Naive thymus-derived CD8-positive, alpha-beta T cell (primary cell): ENCODE measurements at places on chromosomes 3 and 15. TPM values are rescaled to one million over a fixed set of nuclear protein-coding genes. Genes with fewer than 3 reads are reported as not detected.
A peak's percentile ranks its signal among the peaks of the same experiment; 100 is the strongest.

Gene CTDSPL2
- 78.0 TPM for total RNA-seq

Gene FOXB1
- 0.13 TPM for total RNA-seq

- DNase-seq, result no peak
Observed at GRCh38 chr15:43795997-43796396, 3.9 kb downstream of the SERF2 start.

DNA sequence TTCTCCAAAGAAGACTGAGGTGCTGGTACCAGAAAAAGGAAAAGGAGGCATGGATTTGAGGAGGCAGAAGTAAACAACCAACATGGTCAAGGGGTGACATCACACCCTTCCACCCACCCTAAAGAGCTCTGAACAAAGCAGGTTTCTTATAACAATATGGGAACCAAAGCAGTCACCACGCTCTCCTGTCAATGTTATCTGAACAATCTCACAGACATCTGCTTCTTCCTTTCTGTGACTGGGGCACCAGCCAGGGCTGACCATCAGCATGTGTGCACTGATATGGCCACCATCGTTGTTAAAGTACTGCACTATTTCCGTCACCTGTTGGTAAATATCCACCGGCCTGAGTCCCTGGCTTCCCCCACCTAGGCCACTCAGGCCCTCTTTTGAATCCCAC, 252.9 kb downstream of the SHQ1 start:
- no peak for DNase-seq

DNA sequence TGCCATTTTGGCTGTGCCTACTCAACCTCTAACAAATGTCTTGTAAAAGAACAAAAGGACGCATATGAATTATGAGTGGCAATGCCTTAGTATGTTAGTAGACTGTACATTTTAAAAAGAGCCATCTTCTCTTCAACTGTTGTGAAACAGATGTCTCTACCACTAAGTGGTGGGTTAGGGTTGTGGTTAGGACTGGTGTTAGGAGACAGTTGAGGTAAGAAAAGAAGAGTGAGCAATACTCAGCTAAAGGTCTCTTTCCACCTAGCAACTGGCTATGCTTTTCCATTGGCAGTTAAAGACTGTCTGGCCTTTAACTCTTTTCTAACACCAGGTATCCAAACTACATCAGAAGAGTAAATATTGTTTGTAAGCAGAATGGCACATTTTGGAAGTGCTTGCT, 221.7 kb upstream of the TBC1D5 start:
- no peak for DNase-seq

- no peak for DNase-seq
Observed at GRCh38 chr15:75449585-75450306, 1.7 kb downstream of the SIN3A start.

Gene TTLL3
- total RNA-seq, result 64.5 TPM

GRCh38 chr3:131541288-131541687, 38.5 kb upstream of the MRPL3 start:
- no peak for DNase-seq

Gene TMCO5A
- total RNA-seq, result not detected

Gene LYSMD2
- total RNA-seq, result 28.9 TPM

DNA sequence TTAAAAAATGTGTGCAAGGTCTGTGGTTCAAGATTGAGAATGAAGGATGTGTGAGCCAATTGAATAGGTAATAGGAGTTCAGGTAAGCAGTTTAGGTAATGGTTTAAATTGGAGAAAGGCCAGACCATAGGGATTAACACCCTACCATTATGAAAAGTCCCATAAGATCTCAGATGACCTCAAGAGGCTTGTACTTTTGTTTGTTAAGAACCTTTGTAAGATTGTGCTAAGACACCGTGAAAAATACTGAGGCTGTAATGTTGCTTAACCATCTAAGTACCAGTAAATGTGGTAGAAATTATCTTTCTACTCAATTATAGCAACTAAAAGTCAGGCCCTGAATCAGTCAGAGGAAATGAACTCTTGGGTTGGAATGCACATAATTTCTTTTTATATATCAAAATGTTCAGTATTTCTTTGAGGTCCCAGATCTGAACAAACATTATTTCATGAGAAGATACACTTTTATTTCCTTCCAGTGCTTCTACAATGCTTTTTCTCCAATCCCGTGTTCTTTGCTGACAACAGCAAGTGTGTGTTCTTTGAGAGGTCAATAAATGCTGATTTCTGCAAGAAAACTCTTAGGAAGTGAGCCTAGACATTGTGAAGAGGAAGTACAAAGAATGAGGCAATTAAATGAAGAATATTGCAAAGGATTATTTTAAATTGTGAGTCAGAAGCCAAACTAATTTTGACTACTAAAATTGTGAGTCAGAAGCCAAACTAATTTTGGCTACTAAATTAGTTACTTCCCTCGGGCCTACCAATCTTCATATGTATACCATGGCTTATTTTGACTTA, 66.4 kb downstream of the TCF12 start:
- no peak for DNase-seq

DNA sequence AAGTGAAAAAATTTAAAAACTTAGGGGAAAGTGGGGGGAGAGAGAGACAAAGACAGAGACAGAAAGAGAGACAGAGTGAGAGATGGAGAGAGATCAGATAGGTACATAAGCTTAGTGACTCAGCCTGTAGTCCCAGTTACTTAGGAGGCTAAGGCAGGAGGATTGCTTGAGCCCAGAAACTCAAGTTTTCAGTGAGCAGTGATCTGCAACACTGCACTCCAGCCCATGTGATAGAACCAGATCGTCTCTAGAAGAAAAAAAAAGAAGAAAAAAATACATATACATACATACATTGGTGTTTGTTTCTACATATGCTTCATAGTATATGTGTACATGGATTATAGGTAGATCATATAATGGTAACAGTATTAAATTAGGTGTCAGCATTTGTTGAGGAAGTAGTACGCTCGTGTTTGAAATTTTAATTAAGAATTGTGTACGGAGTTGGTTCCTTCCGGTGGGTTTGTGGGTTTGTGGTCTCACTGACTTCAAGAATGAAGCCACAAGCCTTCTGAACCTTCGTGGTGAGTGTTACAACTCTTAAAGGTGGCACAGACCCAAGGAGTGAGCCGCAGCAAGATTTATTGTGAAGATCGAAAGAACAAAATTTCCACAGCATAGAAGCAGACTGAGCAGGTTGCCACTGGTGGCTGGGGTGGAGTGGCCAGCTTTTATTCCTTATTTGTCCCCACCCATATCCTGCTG, 38.3 kb upstream of the SNRPN start:
- DNase-seq, result peak; percentile 26

Gene FGF12
- total RNA-seq, result not detected

Gene OXTR
- total RNA-seq, result 0.58 TPM

DNA sequence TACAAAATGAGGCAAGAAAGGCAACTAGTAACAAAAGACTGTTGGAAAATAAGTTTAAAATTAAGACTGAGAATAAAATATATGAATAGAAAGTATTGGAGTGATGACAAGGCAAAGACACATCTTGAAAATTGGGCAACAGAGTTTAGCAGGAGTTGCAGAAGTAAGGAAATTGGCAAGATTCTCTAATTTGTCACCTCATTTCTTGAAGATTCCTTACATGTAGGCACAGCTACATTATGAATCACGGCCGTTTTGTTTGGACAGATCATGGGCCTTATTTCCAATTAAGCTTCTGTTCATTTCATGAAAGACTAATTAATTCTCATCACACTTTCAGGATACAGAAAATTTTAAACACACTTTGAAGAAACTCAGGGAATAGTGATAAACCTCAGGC, 170.1 kb downstream of the ROBO1 start:
- no peak for DNase-seq

- DNase-seq, result no peak
Observed at GRCh38 chr3:99846477-99847160, 29.0 kb downstream of the CMSS1 start.

DNA sequence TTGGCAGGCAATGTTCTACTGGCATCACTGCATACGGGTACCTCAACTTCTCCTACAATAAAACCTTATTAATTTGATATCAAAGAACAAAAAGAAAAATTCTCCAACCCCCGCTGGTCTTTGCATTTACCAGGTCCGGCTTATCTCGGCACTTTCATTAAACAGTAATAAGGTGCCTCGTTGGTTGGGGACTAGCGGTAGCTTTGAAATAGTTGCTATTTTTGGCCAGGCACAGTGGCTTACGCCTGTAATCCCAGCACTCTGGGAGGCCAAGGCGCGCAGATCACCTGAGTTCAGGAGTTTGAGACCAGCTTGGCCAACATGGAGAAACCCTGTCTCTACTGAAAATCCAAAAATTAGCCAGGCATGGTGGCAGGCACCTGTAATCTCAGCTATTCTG, 32.0 kb upstream of the CGNL1 start:
- no peak for DNase-seq

DNA sequence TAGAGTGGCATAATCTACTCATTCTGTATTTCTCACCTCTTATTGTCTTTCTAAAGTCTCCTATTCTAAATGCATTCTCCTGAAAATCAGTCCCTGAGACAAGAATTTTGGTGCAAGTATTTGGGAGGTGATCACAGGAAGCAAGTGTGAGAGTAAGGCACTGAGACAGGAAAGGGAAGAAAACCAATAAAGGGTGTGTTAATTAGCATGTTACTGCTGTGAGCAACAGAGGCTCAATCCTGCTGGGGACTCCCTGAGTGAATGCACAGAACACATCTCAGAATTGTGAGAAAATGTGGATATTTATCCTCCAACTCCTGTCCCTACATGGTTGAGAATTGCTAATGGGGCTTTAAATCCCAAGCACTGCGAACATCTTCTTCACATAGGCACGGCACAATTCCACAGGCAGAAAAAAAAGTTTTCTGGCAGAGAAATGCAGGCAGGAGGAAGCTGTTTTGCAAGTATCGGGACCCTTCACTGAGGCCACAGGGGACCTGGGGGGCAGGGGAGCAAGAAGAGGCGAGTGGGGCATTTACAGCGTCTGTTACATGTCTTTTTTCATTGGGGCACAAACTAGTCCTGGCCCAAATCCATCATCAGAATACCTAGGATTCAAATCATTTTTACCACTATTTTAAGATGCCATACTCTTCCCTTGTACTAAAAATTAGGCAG, 27.2 kb upstream of the STT3B start:
- no peak for DNase-seq

- DNase-seq, result no peak
Observed at GRCh38 chr3:142004025-142004424, 127.6 kb downstream of the ATP1B3 start.

- no peak for DNase-seq
Observed at GRCh38 chr15:46344115-46344724, 709.4 kb downstream of the SQOR start.

Gene OR5K2
- total RNA-seq, result not detected

DNA sequence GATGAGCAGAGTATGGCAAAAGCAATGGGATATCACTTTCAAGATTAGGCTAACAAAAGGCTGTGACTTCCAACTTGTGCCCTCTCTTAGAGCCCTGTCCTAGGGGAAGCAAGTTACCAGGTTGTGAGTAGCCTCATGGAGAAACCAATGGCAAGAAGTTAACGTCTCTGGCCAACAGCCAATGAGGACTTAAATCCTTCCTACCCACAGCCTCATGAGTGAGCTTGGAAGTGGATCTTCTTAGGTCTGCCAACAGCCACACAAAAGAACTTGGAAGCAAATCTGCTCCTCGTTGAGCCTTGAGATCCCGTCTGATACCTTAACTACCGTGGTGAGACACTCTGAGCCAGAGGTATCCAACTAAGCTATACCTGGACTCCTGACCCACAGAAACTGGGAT, 5.7 kb downstream of the NME9 start:
- no peak for DNase-seq

- no peak for DNase-seq
Observed at GRCh38 chr15:99452010-99452409, 113.8 kb upstream of the MEF2A start.

DNA sequence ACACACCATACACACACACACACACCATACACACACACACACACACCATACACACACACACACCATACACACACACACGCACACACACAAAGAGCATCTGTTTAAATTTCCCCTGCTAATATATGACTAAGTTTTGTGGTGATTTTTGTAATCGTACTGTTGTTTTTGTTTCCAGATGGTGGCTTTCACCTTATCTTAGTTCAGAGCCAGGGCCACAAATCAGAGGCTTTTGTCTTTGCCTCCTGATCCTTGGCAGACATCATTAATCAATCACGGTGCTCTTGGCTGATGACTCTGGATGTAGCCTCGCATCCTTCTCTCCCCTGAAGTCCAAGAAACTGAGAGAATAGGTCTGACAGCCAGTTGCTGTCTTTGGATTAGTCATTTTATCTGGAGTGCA, 52.1 kb downstream of the EDEM1 start:
- DNase-seq, result no peak

Gene FURIN
- total RNA-seq, result 45.1 TPM

GRCh38 chr3:166296179-166296783, 459.1 kb upstream of the BCHE start:
- DNase-seq, result no peak

GRCh38 chr3:85862893-85863455, 904.2 kb downstream of the CADM2 start:
- no peak for DNase-seq
